Motor neuron (in vitro differentiated cells): ENCODE measurements at places on chromosomes 13 and 19.

GRCh38 chr19:6577476-6578125 lies 13.3 kb downstream of the CD70 start:
- ATAC-seq: peak; percentile 62

- ATAC-seq: no peak
These were observed 4.8 kb upstream of the MATK start for GRCh38 chr19:3790941-3791340.

DNA sequence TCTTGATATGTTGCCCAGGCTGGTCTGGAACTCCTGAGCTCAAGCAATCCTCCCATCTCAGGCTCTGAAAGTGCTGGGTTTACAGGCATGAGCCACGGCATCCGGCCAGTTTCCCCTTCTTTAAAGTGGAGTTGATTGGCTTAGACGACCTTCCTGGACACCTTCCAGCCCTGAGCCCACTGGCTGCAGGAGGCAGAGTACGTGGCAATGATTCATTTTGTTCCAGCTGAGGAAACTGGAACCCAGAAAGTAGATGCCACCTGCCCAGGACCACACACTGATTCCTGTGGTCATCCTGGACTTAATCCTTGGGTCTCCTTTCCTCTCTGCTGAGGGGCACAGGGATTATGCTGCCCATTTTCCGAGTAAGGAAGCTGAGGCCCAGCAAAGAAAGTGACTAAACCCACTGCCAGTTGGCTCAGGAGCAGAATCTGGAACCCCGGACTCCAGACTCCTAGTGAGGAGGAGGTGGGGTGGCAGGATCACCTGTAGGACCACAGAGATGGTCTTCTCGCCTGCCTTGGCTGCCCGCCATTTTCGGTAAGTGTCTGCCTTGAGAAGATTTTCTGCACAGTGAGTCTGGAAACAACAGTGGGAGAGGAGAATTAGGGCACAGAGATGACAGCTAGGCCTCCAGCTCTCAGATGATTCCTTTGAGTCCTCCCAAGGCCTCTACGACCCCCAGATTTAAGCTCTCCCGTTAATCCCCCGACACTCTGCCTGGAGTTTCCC lies 737 bp downstream of the XRCC1 start:
- ATAC-seq: no peak

DNA sequence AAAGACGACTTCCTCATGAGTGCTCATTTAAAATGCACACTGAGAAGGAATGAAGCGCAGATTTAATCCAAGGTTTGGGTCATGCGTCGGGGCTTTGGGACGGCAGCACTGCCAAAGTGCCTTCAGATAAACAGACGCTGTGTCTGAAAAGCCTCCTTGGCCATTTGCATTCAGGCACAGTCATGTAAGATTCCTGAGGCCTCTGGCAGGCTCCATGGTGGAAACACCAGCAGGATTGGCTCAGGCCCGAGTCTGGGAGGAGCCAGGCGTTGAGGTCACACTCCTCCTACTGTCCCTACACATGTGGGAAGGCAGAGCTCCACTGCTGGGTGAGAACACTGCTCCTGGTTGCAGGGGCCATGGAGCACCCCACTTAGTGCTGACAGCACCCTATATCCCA lies 113.3 kb upstream of the KL start:
- ATAC-seq: peak; percentile 52

DNA sequence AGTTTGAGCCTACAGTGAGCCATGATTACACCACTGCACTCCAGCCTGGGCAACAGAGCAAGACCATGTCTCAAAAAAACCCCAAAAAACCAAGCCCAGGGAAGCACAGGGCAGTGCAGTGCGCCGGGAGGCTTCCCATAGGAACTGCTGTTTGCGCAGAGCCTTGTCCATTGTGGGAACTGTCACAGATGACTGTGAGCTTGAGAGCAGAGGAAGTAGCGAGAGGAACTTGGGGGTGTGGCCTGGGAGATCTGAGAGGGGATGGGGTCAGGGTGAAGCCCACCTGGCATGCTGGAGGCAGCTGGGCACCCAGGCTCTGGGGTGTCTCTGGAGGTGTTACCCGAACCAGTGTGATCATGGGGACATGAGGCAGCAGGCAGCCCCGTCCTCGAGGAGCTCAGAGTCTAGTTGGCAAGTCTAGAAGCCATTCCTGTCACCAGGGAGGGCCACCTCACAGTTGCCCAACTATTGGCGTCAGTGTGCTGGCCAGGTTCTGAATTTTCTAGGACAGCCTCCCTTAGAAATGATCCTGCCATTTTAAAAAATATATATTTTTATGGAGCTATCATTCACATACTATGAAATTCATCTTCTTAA lies 10.4 kb downstream of the KDM4B start:
- ATAC-seq: no peak

DNA sequence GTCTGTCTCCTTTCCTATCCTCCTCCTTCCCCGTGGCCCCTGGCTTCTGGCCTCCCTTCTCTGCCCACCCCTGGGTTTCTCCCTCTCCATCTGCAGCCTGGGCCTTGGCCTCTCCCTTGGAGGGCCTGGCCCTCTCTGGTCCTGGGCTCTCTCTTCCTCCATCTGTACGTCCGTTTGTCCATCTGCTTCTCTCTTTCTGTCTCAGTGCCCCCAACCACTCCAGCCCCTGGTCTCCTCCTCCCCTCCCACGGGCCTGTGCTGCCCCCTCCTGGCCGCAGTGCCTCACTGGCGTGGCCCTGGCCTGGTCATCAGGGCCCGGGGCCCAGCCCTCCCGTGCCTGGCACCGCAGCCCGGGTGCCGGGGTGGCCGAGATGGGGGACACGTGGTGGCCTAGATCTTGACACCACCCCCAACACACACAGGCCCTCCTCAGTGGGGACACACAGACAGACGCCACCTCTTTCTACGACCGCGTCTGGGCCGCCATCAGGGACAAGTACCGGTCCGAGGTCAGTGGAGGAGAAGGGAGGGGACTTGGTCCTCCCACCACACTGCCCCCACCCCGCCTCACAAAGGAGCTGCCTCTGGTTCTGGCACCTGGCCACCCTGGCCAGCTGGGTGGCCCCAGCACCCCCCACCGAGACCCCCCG lies 11.3 kb downstream of the PRKCSH start:
- peak; percentile 91 for ATAC-seq

- peak; percentile 20 for ATAC-seq
These were observed 338 bp downstream of the RGCC start for GRCh38 chr13:41457589-41458186.

GRCh38 chr13:53201454-53202225 lies 173.0 kb downstream of the OLFM4 start:
- ATAC-seq: peak; percentile 78

DNA sequence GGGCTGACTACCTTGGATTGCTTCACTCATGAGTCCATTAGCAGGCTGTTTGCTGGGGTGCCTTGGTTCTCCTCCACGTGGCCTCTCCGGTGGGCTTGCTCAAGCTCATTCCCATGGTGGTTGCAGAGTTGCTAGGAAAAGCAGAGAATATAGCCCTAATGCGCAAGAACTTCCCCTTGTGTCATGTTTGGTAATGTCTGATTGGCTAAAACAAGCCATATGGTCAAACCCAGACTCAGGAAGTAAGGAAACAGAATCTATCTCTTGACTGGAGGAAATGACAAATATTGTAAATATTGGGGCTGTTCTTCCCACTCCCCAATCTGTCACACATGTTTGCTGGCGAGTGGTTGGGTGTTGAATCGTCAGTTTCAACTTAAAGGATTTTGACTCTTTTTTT lies 12.1 kb downstream of the NFILZ start:
- no peak for ATAC-seq

DNA sequence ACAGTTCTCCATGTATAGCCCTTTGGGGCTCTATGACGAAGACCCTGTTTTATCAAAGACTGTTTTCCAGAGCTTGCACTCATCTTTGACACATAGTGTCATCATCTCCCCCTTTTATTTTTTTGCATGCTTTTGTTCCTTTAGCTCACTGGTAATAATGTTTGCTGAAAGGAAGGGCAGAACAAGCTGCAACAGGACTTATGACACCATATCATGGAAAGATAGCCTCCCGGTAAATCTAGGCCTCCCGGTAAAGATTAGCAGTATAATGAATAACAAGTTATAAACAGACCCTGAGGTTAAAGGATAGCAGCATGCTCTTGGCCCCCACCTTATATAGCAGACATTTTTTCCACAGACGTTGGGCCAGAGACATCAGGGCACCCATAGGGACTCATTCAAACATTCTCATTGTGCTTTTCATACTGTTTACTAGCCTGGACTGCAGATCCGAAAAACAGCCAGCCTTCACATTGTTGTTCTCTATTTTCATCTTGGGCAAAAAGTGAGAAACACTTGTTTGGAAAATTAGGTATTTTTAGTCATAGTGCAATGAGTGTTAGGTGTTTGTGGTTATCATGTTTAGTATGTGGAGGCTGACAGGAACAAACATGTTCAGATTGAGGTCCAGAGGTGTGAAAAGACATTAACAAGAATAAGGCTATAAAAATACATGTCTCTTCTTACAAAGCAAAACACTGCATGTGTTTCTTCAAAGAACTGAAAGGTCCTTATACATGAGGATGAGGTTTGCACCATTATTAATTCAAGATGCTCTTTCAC lies 136.9 kb upstream of the SPRY2 start:
- no peak for ATAC-seq

GRCh38 chr13:109602356-109602755 lies 184.0 kb downstream of the IRS2 start:
- ATAC-seq: no peak

GRCh38 chr13:112720251-112720650 lies 30.4 kb downstream of the ATP11A start:
- ATAC-seq: no peak

- no peak for ATAC-seq
These were observed 4.5 kb downstream of the BICRA start for GRCh38 chr19:47613165-47614020.

- ATAC-seq: no peak
These were observed 7.0 kb upstream of the TSC22D1 start for GRCh38 chr13:44583137-44583536.

DNA sequence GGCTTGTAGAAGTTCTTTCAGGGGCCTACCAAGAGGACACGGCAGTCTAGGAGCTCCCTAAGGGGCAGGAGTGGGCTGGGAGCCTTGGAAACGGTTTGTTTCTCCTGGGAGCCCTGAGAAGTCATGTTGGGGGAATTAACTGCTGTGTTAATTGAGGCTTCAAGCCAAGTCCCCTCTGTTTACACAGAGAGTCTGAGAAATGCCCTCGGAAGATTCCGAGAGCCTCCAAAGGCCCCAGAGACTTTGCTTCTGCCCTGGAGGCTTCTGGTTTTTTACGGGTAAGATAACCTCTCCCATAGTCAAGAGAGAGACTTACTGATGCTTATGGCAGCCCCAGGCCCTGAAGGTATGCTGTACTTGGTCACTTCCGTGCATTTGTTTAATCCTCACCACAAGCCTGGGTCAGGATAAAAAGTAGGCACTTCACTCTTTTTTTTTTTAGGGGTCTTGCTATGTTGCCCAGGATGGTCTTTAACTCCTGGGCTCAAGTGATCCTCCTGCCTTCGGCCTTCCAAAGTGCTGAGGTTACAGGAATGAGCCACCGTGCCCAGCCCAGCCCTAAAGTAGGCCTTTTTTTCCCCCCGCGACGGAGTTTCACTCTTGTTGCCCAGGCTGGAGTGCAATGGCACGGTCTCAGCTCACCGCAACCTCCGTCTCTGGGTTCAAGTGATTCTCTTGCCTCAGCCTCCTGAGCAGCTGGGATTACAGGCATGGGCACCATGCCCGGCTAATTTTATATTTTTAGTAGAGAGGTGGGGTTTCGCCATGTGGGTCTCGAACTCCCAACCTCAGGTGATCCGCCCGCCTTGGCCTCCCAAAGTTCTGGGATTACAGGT lies 15.2 kb downstream of the IER2 start:
- no peak for ATAC-seq

DNA sequence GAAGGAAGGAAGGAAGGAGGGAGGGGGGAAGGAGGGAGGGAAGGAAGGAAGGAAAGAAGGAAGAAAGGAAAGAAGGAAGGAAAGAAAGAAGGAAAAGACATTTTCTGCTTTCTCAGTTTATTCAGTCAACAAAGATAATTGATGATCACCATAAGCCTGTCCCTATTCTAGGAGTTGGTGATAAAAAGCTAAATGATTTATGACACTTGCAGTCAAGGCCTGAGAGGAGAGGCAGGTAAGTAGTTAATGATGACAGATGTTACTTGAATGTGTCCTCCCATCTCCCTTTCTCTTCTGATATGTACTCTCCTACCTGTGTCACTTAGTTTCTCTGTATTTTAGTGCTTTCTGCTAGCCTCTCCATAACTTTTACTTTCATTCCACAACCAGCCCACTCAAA lies 141.3 kb downstream of the SLITRK6 start:
- ATAC-seq: no peak

GRCh38 chr13:25821776-25822175 lies 230.0 kb downstream of the SHISA2 start:
- no peak for ATAC-seq

DNA sequence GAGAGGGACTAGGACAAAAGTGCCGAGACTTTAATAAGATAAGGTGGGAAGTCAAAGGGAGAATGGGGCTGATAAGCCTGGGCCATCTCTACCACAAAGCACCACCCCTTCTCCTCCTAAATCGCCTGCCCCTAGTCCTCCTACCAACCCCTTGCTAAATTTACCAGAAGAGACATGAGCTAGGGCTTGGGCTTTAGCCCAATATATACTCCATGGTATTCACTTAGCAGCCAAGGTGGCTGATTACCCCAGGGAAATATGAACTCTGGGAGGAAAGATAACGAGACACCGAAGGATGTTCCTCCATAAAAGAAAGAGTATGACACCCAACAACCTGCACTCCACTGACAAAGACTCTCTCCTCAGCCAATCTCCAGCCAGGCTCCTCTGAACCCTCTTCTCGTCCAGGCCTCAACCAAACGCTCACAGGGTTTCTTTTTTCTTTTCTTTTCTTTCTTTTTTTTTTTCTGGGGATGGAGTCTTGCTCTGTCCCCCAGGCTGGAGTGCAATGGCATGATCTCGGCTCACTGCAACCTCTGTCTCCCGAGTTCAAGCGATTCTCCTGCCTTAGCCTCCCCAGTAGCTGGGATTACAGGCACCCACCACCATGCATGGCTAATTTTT lies 610.2 kb downstream of the UQCRFS1 start:
- no peak for ATAC-seq

DNA sequence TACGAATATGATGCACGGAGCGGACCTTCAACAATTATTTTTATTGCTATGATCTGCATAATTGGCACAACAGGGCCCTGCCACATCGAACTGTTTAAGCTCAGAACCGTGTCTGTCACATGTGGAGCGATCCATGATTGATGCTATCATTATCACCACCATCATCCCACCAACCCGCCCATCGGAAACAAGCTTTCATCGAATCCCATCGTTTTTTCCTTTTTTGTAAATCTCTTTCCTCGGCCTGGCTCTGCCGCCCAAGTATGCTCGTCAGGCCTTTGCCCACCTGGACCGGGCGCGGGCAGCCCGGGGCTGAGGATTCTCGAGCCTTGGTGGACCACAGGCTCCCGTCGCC lies 533 bp upstream of the DCAF15 start:
- ATAC-seq: peak; percentile 0

DNA sequence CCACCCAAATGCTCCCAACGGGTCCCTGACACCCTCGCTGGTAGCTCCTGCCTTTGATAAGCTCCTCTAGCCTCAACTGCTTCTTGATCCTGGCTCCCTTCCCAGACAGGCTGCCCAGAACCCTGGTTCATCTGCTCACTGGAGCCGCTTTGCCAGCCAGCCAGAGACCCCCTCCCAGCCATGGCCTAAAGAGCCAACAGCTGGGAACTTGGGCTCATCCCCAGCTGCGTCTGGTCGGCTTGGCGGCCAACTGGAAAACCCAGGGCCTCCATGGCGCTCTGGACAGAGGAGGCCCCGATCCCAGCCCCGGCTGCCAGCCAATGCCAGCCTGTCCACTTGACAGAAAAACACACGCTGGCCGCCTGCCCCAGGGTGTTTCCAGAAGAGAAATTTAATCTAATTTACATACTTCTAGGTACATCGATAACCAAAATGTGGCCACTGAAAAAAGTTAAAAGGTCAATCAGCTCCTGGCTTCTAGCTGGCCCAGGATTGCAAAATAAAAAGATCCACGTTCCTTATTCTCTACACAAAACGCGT lies 3.0 kb upstream of the AKAP8L start:
- no peak for ATAC-seq
